Hepatocyte (in vitro differentiated cells): ENCODE measurements at places on chromosomes 13 and 19. TPM values are rescaled to one million over a fixed set of nuclear protein-coding genes. Genes with fewer than 3 reads are reported as not detected.

Gene CGB8
- 0.50 TPM in 1 of 2 replicates, not detected in the other for total RNA-seq

DNA sequence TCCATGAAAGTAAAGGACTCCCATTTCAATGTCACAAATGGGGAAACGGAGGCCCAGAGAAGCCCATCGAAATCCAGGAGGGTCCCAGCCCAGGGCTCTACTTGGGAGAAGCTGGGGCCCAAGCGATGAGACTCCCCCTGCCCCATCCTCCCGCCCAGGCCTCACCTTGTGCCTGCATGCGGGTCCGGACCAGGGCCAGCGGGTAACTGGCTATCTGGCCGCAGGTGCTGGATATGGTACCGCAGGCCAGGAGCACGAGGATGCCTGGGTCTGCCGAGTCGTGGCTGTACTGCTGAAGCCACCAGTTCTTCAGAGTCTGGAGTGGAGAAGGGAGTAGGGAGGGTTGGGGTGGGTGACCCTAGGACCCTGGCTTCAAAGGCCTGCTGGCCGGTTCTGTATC is 10.4 kb upstream of the SLC25A41 start:
- no peak overlapping the region for H3K27ac ChIP-seq
- H3K4me3 ChIP-seq = no peak overlapping the region
- no peaks in the 10 kb centered on the region for H3K4me1 ChIP-seq
- no peaks in the 10 kb centered on the region for H3K27me3 ChIP-seq
- no peaks in the 10 kb centered on the region for H3K36me3 ChIP-seq

Gene ZNF154
- total RNA-seq = 10.7 and 11.1 TPM in 2 replicates

DNA sequence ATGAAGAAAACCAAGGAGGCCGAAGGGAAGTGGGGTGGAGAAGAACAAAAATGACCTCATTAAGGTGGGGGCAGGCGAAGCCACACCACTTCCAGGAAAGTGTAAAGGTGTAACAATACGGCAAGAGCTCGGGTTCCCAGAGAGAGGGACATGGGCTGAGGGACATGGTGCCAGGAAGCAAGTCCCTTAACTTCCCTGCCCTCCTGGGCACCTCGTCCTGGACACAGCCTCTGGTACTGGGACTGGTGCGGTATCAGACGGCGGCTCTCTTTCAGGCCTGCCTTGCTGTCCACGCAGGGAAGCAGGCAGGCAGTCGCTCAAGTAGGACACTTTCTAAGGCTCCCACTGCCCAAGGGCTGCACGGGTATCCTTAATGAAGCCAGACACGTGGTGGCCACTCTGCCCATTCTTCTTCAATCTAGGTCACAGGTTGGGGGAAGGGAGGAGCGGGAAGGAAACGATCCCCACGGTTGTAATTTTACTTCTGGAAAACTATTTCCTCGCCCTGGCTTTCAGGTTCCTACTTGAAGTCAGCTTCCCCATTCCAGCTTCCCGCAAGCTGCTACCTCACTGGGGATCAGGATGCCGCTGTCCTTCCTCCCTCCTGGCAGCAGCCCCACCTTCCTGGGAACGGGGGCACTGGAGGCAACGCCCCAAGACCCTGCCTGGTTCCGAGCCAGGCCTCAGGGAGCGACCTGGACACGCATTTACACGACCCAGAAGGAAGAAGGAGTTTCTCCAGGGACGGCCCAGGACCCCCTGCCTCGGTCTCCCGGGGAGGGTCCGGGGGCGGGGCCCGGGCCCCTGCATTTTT is 1.2 kb downstream of the AP3D1 start:
- no peaks in the 10 kb centered on the region for H3K36me3 ChIP-seq
- H3K4me1 ChIP-seq = peaks cover 18% of the 10 kb centered on the region
- H3K27me3 ChIP-seq = no peaks in the 10 kb centered on the region
- peak overlapping the region; percentile 94 for H3K4me3 ChIP-seq
- H3K27ac ChIP-seq = peak overlapping the region; percentile 87

- H3K4me3 ChIP-seq = no peak overlapping the region
- no peaks in the 10 kb centered on the region for H3K27me3 ChIP-seq
- H3K27ac ChIP-seq = peak overlapping the region; percentile 57
- DNase-seq = peak; percentile 50
- H3K4me1 ChIP-seq = peaks cover 21% of the 10 kb centered on the region
- H3K36me3 ChIP-seq = no peaks in the 10 kb centered on the region
Measured at GRCh38 chr13:113928685-113929627, 44.9 kb downstream of the C13orf46 start.

Gene SMIM44
- total RNA-seq = not detected in 2 replicates
